ENCODE measurements at places on chromosomes 4 and X.

DNA sequence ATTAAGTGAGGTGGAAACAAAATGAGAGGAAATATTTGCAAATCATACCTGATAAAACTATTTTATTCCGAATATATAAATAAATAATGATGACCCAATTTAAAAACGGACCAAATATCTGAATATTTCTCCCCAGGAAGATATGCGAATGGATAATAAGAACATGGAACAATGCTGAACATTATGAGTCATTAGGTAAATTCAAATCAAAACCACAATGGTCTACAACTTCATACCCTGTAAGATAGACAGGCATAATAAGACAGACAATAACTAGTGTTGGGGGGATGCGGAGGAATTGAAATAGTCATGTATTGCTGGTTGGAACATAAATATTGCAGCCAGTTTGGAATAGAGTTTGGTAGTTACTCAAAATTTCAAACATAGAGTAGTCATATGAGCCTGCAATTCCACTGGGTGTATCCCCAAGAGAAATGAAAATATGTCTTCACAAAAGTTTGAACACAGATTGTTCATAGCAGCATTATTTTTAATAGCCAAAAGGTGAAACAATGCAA lies 47.6 kb upstream of the DRP2 start:
- DNase-seq = peak; percentile 17

GRCh38 chr4:7045553-7045952 lies 2.4 kb downstream of the TADA2B start:
- DNase-seq = no peak

DNA sequence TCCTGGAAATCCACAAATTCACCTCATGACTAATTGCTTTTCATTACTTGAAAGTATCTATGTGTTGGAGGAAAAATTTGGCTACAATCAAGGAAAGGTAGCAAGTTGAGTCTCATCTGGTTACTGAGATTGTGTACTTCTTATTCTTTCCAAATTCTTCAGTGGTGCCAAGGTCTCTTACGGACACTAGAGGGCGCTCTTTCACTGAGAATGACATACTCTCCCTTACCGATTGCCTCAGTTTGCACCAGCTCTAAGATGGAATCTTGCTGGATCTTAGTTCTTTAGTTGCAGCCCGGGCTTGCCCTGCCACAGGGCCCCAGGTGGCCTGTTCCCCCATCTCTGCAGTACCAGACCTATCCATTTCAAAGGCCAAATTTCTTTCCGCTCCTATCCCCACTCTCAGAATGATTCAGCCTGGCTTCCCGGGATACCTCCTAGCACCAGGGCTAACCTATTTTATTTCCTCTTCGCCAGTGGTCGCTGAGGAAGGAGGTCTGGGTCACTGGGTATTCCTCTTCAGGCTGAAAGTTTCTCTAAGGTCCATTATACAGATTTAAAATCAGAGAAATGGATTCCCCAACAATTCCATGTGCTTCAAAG lies 24.6 kb upstream of the GPR50 start:
- DNase-seq = peak; percentile 40

- no peak for DNase-seq
Observed at GRCh38 chrX:25112156-25112555, 96.4 kb upstream of the ARX start.

DNA sequence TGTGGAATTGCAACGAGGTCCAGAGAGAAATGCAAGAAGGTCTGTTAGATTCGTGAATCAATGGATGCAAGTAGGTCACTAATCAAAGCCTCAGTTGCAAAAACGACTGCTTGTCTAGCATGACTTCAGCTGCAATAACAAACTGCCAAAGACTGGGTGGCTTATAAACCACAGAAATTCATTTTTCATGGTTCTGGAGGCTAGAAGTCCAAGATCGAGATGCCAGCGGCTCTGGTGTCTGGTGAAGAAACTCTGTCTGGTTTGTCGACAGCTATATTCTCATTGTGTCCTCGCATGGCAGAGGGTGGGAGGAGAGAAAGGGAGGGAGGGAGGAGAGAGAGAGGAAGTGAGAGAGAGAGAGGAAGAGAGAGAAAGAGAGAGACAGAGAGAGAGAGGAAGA lies 114.7 kb downstream of the MXRA5 start:
- DNase-seq = no peak

DNA sequence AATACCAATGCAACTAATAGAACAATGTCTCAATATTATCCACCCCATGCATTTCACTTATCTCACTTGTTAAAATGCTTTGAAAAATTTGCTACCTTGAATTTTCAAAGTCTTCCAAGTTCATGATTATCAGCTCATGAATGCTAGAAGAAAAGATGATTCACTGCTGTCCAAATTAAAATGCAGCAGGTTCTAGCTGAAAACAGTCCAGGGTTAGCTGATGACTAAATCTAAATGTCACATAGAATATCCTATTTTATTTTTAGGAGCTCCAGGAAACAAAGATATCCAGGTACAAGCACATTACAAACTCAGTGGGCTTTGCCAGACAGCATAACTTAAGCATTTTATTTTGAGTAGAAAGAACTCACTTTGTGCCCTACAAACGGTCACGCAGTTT lies 38.0 kb upstream of the SPARCL1 start:
- no peak for DNase-seq

- no peak for DNase-seq
Observed at GRCh38 chr4:36130641-36131040, 113.7 kb downstream of the ARAP2 start.

All from endothelial cell of umbilical vein (primary cell).